ENCODE measurements at places on chromosomes 6 and 20.

GRCh38 chr20:10356628-10357027 lies 77.4 kb downstream of the MKKS start:
- DNase-seq = no peak

GRCh38 chr6:112603726-112604125 lies 256.6 kb downstream of the RFPL4B start:
- DNase-seq = no peak

GRCh38 chr6:49336514-49337131 lies 126.4 kb downstream of the MMUT start:
- DNase-seq = no peak

DNA sequence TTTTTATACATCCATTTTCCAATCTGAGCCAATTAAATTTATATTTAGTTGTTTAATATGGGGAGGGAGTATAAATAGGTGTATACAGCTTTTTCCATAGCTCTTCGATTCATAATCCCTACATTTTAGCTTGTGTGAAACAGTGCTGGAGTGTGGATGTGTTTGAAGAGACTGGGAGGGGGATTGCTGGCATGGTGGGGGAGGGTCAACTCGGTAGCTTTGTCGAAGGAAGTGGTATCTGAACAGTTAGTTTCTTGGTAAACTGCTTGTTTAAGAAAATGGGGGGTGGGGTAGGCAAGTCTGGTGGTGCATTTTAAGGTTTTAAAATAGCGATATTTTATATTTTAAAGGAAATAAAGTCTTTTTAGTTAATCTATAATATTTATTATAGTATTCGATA lies 1.4 kb upstream of the LIN28B start:
- DNase-seq = no peak

DNA sequence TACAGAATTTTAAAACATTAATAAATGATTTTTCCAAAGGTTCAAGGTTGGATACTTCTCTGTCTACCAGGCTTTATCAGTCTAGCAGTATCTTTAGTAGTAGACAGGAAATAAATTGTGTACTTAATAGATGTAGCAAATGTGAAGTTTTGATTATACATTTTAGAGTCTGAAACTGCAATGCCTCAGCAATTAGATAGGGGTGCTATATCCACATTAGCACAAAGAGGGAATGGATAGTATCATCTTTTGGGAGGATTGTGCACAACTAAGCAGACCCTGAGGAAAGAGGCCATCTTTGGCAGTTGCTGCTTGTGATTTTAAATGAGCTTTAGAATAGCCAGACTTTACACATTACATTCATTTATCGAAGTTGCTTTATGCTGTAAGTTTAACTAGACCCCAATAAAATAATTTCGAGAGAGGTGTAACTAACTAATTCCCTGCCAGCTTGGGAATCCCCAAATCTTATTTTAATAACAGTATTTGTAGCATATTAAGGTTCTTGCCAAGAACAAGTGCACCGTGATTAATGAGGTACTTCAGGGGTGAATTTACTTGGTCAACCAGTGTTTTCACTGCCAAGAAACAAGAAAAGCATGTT lies 2.8 kb downstream of the KCNQ5 start:
- DNase-seq = no peak

DNA sequence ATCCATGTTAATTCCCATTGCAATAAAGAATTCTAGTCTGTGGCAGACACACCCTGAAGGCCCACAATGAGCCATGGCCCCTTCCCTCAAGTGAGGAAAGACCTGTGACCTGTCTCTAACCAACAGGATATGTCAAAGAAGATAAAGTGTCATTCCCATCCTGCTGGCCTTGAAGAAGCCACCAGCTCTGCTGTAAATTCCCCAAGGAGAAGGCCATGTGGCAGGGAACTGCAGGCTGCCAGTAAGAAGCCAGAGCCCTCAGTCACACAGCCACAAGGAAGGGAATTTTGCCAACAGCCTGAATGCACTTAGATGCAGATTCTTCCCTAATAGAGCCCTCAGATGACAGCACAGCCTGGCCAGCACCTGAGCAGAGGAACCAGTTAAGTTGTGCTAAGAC lies 24.8 kb downstream of the VIP start:
- DNase-seq = no peak

Data from H1 (cell line).